NCI-H1930 (cell line): ENCODE measurements at places on chromosomes 16 and 17.

DNA sequence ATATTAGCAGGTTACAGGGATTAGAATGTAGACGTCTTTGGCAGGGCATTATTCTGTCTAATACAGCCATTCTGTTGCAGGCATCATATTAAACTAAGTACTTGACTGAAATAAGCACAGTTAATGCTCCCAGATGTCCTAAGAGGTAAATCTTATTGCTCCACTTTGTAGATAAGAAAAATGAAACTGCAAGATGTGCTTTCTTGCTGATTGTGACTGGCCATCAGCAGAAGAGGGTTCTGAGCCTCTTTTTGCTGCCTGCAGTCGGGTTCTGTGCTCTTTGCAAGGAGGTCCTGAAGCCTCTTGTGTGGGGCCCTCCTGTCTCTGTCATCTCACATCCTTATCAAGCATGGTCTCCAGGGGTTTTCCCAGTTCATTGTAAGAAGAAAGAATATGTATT lies 167.1 kb downstream of the KCNJ2 start:
- no peak for DNase-seq

DNA sequence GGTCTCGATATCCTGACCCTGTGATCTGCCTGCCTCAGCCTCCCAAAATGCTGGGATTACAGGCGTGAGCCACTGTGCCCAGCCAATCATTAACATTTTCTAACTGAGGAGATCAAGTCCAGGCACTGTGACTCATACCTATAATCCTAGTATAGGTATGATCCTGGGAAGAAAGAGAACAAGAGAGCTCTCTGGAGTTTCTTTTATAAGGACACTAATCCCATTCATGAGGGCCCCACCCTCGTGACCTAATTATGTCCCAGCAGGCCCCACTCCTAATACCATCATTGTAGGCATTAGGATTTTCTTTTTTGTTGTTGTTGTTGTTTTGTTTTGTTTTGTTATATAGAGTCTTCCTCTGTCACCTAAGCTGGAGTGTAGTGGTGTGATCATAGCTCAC lies 80.4 kb downstream of the CACNG3 start:
- no peak for DNase-seq

DNA sequence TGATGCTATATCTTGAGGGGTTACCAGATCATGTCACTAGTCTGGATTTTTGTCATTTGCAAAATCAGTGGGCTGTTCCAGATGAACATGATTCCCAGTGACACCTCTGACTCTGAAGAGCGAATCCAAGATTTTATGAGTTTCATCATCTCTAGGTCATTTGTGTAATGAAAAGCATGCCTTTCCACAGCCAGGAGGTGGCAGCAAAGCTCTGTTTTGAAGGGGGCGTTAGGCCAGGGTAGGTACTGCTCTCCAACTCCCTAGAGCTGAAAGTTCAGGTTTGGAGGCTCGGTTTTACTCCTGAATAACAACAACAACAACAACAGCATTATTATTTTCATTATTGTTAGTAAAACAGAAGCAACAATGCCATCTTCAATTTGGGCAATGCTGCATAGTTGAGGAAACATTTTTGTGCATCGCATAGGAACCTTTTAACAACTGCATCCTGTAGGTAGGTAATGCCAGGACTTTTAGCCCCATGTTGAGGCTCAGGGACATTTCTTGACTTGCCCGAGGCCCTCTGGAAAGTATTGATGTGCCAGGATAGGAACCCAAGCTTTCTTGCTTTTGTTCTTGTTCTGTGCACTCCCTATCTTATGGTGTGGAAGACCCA lies 77.0 kb downstream of the MYH13 start:
- peak; percentile 14 for DNase-seq

GRCh38 chr17:45267436-45268055 lies 5.7 kb upstream of the SPATA32 start:
- DNase-seq, result no peak

DNA sequence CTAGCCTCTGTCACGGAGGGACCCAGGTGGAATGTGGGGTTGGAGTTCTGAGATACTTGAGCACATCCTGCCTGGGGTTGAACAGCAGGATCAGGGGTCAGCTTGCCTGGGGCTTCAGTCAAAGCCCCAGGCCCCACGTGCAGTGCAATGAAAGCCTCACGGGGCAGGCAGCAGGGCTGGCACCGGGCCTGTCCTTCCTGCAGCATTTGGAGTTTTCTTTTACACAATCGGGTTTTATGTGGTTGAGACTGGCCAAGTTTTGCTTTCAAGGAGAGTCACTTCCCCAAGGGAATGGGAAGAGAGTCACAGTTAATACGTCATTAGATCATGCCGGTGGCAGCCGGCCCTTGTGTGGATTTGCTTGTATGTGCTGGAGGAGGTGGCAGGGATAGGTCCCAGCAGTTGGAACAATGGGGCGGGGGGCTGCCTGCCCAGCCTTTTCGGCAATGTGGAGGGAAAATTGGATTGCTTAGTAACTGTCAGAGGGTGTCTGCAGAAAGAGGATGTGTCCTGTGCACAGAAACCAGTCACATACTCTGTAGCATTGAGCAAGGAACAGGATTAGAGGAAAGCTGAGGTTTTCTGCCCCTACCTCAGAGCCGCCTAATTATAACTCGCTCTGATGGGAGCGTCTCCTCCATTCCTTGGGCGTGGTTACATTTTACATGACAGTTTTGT lies 4.5 kb downstream of the RMI2 start:
- DNase-seq, result no peak

GRCh38 chr17:17172990-17173389 lies 33.1 kb downstream of the PLD6 start:
- DNase-seq, result no peak

DNA sequence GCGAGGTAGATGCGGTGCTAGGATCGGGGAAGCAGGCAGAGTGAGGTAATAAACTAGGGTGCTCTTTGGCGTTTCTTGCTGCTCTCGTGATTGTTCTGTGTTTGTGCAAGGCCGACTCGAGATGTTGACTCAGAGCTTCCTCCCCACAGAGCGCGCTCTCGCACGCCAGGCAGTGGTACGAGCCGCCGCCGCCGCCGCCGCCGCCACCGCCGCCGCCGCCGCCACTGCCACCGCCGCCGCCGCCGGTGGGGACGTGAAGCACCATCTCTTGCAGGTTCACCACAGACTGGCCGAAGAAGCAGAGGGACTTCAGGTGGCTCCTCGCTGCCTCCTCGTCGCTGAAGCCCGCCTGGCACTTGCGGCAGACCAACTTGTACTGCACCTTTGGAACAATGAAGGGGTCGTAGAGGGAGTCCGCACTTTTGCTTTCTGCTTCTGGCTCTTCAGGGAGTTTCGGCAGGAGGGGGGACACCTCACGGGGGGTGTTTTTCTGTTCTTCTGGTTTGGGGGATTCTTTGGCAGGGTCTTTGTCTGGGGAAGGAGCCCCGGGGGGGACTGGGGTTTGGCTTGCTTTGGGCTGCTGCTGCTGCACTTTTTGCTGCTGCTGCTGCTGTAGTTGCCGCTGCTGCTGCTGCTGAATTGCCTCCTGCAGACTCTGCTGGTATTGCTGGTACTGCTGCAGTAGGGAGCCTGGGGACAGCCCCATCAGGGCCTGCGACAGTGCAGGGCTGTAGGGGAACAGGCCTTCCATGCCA lies 260.2 kb downstream of the ZFHX3 start:
- DNase-seq, result no peak

DNA sequence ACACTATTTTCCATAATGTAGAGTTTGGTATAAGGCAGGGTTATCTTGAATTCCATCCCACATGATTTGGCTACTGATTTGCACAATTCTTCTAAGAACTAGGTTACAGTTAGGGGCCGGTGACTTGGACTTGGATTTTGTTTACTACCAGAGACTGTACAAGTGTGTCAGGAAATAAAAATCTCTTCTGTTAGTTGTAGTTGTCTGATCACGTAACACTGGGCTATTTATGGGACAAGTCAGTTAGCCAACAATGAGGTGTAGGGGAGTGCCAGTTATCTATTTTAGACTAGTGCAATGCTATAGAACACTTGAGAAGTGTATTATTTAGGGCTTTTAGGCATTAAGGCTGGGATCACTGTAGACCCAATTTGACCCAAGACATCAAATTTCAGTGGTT lies 39.7 kb upstream of the GHDC start:
- no peak for DNase-seq

- DNase-seq, result no peak
Observed at GRCh38 chr16:15509593-15510535, 75.5 kb downstream of the BMERB1 start.

GRCh38 chr17:42917236-42917603 lies 16.6 kb downstream of the G6PC1 start:
- no peak for DNase-seq

- no peak for DNase-seq
Observed at GRCh38 chr16:14476183-14476582, 153.9 kb downstream of the PARN start.
